ENCODE measurements at places on chromosomes 11 and 22.

GRCh38 chr11:103637295-103637694 is 399.1 kb upstream of the DDI1 start:
- DNase-seq = no peak

DNA sequence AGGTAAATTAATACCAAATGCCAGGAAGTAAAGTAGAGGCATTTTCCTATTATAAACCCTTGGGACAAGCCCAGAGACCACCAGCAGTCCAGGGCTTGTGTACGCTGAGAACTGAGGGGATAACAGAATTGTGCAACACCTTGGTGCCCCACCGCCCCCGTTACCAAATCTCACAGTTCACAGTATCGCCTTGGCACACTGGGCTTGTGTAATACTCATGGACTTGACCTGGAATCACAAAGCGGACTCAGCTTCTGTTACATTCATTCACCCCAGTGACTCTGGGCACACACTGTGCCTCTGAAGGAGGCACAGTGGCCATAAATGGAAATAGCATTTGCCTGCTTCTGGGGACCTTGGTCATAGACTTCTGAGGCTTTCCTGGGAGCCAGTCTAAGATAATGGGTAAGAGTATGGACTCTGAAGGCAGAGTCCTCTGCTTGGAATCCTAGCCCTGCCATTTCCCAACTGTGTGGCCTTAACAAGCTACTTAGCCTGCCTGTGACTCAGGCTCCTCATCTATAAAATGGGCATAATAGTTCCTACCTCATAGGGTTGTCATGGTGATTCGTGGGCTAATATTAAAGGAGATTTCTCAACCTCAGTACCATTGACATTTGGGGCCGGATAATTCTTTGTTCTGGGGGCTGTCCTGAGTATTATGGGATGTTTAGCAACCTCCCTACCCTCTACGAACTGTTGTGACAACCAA is 53.7 kb downstream of the TIMP3 start:
- DNase-seq = no peak

- DNase-seq = no peak
Observed at GRCh38 chr22:23383491-23384361, 196.4 kb downstream of the IGLL1 start.

DNA sequence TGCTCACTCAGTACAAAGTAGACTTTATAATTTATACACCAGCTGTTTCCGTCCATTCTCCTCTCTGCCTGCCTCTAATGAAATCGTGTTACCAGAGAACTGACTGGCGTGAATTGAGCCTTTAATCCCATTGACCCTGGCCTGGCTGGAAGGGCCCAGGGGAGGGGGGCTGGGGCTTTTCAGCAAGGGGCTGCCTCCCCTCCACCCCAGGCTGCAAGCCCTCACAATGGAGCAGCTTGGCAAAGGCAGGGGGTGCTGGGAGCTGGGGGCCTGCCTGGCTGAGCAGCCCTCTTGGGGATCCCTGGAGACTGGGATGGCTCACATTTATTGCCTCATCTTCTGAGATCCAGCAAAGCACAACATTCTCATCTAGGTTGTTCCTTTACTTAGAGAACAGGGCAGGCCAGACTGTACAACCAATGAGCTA is 25.8 kb upstream of the LMO1 start:
- no peak for DNase-seq

- no peak for DNase-seq
Observed at GRCh38 chr11:116331381-116331780, 441.4 kb downstream of the BUD13 start.

- no peak for DNase-seq
Observed at GRCh38 chr11:117849781-117850414, 25.4 kb upstream of the FXYD2 start.

DNA sequence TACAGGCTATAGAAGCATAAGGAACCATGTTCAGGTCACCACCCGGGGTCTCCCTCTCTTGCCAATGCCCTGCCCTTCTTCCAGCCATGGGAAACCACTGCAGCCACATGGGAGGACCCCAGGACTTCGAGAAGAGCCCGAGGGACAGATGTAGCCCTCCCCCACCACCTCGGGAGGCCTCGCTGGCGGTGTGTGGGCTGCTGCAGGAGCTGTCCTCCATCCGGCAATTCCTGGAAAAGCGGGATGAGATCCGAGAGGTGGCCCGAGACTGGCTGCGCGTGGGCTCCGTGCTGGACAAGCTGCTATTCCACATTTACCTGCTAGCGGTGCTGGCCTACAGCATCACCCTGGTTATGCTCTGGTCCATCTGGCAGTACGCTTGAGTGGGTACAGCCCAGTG is 14.5 kb downstream of the HTR3A start:
- no peak for DNase-seq

DNA sequence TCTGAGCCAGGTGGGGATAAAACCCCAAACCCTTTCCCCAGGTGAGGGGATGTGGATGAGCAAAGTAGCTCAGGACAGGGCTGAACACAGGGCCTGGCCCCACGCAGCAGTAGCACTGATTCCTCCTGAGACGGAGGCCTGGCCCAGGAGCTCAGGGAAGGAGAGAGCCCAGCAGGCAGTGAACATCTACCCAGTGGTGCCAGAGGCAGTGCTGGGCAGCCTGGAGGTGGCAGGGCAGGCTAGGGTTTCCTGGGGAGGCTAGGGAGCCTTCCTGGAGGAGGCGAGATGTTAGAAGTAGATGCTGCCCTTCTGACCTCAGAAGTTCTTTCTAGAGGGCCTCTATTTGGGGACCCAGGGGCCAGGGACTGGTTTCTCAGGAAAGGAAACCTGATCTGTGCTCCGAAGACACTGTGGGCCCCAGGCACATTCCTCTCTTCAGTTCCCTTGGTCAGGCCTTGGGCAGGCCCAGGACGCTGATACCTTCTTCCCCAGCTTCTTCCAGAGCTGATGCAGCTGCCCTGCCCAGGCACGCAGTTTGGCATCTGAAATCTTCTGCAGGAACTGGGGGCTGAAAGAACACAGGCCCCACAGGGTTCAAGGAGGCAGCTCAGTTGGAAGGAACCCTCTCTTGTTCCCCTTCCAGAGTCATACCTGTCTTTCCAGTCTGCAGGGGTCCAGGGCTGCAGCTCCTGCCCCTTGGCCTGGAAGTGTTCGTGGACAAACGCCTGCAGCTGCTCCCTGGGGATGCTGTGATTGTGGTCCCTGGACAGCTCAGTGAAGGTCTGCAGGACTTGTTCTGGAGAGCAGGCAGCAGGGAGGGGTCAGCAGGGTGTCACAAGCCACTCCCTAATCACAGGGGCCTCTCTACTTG is 16.8 kb downstream of the TREH start:
- no peak for DNase-seq

DNA sequence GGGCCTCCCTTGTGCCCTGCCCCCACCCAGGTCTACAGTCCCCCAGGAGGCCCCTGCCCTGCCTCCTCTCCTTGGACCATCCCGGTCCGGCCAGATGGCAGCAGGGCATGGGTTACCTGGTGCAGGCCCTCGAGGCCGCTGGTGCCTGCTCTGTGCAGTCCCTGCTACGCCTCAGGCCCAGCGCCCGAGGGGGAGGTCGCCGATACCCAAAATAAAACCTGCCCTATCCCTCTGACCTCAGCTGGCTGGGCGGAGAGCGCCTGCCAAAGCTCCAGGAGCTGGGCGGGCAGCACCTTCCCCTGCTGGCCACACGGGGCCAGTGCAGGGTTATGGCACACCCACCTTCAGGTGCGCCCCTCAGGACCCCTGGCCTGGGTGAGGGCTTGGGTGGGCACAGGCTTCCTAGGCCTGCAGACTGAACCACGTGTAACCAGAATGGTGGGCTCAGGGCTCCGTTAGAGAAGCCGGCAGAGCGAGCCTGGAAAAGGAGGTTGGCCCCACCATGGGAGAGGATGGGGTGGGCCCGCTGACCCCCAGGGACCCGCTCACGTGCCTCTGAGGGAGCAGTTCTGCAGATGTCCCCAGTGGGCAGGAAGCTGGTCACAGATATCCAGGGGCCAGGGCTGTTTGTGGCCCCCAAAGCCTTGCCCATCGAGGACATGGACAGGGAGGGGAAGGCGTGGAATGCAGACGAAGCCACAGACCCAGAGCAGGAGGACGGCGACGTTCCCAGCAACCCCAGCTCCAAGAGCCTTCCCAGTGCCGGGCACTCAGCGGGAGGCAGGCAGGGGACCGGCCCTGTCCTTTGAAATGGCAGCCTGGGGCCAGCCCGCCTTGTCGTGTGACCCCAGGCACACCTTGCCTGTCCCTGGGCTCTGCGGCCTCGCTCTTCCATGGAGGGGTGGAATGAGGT is 1.7 kb upstream of the TNNT3 start:
- no peak for DNase-seq

DNA sequence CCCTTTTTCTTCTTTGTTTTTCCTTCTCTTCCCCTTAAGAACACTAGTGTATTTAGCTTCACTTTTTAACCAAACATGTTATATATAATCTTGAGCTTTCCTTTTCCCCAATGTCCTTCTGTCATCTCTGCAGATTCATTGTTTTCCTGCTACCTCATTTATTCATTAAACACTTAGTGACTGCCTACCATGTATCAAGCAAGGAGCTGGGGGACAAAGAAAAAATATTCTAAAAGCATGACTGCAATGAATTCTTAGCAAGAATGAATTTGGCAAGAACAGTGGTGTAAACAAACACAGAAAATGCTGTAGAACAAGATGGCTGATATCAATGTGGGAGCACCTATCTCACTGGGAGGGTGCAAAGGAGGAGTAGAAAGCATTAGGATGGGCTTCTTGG is 247.0 kb upstream of the CCDC90B start:
- DNase-seq = no peak

GRCh38 chr11:57126766-57127400 is 54.9 kb upstream of the LRRC55 start:
- DNase-seq = no peak

DNA sequence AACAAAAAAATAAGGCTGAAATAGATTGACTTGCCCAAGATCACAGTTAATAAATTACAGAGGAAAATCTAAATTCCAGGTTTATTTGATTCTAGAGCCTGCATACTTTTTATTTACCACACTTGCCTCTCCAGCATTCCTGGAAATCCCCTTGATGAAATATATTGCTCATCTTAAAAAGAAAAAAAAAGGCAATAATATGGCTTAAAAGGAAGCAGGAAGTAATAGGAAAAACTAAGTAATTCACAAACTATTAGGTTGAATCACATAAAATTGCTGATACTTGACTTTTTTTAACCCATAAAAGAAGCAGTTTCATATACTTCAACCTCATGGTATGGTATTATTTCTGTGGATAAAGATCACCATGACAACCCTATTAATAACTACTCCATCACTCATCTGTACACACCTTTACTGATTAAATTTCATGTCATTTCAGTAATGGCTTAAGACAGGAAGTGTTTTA is 52.9 kb downstream of the COPB1 start:
- DNase-seq = no peak

- DNase-seq = no peak
Observed at GRCh38 chr11:11971906-11972547, 36.4 kb downstream of the DKK3 start.

DNA sequence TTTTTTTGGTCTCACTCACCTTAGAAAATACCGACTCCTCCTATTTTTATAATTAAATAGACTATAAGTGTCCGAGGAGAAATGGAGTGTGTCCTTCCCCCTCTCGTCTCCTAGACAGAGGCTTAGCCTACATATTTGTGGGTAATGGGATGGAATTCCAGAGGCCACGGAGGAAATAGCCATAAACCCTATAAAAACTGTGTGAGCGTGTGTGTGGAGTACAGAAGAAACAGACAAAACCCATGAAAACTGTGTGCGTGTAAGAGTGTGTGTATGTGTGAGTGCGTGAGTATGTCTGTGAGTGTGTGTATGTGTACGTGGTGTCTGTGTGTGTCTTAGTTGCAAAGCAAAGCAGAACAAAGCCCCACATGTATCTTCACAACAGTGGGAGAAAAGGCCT is 883.5 kb downstream of the OPCML start:
- DNase-seq = no peak

- no peak for DNase-seq
Observed at GRCh38 chr11:36702330-36703054, 104.5 kb upstream of the RAG2 start.

DNA sequence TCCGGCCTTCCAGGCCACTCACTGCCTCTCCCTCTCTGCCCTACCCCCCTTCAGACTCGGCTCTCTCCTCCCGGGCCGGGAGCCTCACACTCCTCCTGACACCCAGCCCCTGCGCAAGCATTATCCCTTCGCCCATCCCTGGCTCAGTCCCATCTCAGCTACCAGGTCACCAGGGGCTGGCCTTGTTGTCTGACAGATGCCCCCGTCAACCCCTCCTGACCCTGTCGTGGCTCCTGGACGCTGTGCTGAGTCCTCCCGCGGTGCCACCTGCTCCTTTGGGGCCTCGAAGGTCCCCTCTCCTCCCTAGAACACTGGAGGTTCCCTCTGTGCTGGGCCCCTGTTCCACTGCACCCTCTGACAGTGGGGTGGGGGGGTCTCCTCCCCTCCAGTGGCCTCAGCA is 32.9 kb downstream of the TRMU start:
- no peak for DNase-seq

DNA sequence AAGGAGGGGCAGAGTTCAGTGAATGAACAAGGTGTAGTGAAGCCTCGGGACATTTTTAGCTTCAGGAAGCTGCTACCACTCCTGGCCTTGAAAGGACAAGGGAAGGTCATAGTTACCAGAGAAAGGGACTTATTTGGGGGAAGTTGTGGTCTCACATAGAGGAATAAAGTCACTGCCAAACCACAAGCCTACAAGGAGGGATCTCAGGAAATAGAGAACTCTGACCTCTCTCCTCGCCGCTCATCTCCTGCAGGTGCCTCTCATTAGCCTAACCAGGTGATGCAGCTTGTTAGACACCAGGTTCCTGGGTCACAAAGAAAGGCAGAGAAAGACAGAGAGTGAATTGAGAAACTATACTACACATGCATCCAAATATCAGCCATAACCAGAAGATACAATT is 14.3 kb upstream of the TOLLIP start:
- no peak for DNase-seq

GRCh38 chr11:34300926-34301295 is 56.9 kb downstream of the ABTB2 start:
- DNase-seq = no peak

DNA sequence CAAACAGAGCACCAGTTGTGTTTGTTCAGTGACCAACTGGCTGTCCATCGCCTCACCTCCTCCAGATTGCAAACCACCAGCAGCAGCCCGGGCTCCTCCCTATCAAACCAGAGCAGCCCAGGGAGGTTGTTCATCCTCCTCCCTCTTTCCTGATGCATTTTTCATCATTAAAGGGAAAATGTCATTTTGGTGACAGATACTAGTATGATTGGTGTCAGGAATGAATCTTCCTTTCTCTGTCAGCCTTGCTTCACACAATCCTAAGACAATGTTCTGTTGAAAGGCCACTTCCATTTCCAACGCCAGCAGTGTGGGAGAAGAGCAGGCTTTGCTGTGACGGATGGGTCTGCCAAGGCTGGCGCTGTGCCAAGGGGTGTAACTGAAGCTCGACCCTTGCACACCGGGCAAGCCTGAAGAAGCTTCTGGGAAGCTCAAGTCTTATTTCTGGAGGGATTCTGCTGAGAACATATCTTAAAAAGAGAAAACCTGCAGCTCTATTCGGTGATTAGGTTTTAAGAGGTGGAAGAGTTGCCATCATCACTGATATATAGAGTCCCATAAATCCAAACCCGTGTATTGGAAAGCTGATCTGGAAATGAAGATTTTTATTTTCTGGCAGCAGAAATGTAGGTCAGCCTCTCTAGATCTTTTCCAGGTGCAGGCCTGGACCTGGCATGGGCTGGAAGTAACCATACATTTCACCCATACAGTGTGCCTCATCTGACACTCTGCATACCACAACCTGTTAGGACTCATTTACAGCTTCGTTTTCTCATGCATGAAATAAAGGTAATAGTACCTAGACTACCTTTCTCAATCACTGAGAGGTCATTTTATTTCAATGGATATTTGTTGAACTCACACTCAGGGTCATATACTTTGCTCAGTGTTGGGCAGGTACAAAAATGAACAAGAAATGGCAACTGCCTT is 524.5 kb downstream of the NTM start:
- DNase-seq = no peak
